Astrocyte of the cerebellum (primary cell): ENCODE measurements at places on chromosomes 2 and 18.

GRCh38 chr2:144894612-144895599 lies 375.0 kb upstream of the ZEB2 start:
- DNase-seq, result no peak

DNA sequence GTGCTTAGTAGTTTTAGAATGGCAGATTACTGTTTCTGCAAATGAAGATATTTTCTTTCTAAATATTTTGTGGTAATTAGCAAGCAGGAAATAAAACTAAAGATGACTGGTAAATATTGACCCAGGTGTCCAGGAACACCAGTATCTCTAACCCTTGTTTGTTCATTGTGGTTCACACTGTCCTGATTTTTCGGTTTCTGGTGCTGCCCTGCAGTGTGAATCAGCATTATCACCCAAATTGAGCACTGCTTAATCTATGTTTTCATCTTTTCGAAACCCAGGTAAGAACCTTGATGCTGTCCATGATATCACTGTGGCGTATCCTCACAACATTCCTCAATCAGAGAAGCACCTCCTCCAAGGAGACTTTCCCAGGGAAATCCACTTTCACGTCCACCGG lies 167.4 kb downstream of the CAPN13 start:
- no peak for DNase-seq

DNA sequence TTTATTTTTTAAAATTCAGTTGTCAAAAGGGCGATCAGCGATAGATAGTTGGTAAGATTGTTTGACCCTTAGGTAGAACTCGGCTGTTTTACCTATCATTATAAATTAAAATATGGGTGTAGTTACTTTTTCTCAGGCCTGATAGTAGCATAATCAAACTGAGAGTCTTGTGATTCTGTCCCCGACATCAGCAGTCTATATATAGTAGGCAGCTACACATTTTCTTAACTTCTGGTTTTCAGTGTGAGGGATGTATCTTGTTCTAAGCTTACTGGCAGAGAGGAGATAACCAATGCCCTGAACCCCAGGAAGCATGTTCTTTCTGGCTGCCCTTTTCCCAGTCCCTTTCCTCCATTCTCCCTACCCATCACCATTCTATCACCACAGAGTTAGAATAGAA lies 56.6 kb downstream of the XRCC5 start:
- DNase-seq, result no peak

GRCh38 chr2:69036926-69037325 lies 23.9 kb downstream of the ANTXR1 start:
- DNase-seq, result peak; percentile 65

DNA sequence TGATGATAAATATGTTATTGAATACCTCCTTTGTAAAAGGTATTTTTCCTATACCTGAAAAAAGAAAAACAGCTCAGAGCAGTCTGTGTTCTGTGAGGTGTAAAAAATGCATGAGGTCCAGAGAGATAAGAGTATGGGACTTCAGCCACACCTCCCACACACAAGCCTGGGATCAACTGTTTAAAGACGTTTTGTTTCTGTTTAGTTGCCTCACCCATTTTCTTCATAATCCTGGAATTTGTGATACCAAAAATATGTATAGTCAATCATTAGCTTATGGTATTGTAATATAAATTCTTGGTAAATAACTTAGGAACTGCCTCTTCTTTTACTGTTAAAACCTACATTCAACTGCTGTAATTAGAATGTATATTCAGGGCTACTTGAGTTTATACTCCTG lies 1322.9 kb upstream of the TMEFF2 start:
- DNase-seq, result no peak

GRCh38 chr2:27152796-27153464 lies 4.1 kb downstream of the TCF23 start:
- DNase-seq, result no peak

GRCh38 chr2:99640635-99641151 lies 150.9 kb upstream of the REV1 start:
- DNase-seq, result no peak

DNA sequence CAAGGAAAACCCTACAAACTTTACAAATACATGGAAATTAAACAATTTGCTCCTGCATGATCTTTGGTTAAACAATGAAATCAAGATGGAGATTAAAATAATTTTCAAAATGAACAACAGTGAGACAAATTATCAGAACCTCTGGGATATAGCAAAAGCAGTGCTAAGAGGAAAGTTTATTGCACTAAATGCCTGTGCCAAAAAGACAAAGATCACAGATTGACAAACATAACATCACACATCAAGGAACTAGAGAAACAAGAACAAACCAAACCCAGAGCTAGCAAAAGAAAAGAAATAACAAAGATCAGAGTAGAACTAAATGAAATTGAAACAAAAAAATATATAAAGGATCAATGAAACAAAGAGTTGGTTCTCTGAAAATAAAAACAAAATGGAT lies 95.2 kb upstream of the FBXO11 start:
- DNase-seq, result no peak

DNA sequence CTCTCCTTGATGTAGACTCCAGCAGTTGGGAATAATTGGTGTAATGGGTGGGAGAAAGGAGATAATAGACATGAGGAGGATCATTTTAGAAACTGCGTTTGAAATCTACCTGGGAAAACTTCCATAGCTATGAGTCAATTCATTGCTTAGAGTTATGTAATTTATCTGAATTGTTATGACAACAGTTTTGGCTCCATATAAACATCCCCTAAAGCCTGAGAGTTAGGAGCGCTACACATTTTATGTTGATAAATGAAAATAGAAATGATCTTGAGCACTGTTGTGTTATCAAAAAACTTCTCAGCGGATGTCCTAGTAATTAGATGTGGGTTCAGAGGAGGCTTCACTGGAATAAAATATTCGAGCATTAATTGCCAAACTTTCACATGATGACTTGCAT lies 573.4 kb downstream of the TSN start:
- DNase-seq, result no peak

DNA sequence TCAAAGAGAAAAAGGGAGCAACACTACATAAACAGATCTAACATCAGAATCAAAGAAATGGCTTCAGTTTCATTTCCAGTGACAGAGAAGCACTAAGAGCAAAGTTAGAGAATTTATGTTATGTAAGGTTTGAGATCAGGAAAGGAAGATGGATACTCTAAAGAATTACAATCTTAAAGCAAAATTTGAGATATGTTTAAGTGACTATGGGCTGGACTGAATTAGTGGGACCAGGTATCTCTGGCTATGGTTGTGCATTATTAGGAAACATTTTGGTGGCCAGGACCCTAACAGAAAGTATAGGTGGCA lies 208.2 kb downstream of the CCDC178 start:
- no peak for DNase-seq

- DNase-seq, result peak; percentile 68
Measured at GRCh38 chr2:201403880-201404279, 46.7 kb upstream of the FLACC1 start.

- DNase-seq, result no peak
Measured at GRCh38 chr2:166170356-166170755, 42.5 kb upstream of the SCN1A start.

DNA sequence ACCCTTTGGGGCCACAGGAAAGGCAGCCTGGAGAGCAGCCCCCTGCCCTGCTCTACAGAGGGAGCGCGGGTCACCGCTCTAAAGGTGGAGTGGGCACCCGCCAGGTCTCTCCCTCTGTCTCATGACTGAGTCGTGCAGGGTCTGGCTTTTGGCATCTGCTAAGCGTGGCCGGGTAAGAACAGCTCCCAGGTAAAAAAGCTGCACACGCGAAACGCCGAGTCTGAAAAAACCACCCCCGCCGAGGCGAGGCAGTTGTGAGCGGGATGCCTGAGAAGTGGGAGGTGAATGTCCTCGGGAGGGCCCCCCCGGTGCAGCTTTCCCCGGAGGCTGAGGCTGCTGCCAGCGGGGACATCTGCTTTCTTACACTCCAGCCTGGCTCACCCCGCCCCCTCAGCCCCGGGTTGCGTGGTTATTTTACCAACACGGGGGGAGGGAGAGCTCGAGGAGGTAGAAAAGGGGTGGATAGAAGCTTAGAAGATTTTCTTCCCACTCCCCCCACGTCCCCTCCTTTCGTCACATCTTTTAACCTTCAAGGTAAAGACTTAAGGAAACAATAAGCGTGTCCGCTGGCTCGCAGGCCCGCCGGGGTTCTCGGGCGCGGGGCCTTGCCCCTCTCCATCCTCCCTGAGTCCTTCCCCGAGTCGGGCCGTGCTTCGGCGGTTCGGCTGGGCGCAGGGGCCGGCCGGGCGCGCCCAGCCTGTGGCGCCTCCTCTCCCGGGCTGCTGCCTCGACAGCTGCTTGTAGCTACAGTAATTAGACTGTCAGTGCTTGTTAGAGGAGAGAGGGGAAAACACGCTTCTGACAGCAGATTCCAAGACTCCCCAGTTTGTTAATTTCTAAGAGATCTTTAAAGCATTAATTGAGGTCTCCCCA lies 70.6 kb upstream of the PSMD14 start:
- DNase-seq, result no peak

DNA sequence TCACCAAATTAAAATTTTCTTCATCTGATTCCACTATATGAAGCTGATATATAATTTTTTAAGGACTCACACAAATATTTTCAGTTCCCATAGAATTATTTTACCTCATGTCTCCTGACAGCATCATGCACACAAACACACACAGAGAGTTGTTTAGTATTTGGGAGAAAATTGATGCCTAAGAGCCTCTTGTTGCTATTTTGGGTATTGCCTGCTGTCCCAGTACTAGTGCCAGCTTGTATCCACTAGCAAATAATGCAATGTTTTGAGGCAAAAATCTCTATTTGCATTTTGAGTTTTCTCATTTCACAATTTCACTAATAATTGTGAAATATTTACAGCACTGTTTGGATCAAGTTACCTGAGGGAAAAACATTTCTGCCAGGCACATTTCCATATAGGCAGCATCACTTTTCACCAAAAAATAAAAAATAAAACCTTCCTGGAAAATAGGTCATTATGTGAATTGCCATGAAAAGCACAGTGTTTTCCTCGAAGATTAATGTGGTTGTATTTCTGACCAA lies 328.2 kb downstream of the KCNJ3 start:
- DNase-seq, result no peak

DNA sequence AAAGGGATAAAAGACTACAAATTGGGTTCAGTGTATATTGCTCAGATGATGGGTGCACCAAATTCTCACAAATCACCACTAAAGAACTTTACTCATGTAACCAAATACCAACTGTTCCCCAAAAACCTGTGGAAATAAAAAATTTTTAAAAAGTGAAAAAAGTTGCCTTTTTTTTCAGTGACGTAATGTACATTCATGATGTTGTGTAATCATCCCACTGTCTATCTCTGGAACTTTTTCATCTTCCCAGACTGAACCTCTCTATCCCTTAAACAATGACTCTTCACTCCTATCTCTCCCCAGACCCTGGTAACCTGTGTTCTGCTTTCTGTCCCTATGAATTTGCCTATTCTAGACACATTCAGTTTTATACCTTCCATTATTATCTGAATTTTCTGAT lies 19.0 kb upstream of the GALR1 start:
- DNase-seq, result no peak

GRCh38 chr2:3036432-3037125 lies 341.0 kb downstream of the EIPR1 start:
- no peak for DNase-seq

- DNase-seq, result no peak
Measured at GRCh38 chr2:224378701-224379097, 23.2 kb downstream of the FAM124B start.

- no peak for DNase-seq
Measured at GRCh38 chr2:29014331-29014730, 33.2 kb downstream of the TOGARAM2 start.

DNA sequence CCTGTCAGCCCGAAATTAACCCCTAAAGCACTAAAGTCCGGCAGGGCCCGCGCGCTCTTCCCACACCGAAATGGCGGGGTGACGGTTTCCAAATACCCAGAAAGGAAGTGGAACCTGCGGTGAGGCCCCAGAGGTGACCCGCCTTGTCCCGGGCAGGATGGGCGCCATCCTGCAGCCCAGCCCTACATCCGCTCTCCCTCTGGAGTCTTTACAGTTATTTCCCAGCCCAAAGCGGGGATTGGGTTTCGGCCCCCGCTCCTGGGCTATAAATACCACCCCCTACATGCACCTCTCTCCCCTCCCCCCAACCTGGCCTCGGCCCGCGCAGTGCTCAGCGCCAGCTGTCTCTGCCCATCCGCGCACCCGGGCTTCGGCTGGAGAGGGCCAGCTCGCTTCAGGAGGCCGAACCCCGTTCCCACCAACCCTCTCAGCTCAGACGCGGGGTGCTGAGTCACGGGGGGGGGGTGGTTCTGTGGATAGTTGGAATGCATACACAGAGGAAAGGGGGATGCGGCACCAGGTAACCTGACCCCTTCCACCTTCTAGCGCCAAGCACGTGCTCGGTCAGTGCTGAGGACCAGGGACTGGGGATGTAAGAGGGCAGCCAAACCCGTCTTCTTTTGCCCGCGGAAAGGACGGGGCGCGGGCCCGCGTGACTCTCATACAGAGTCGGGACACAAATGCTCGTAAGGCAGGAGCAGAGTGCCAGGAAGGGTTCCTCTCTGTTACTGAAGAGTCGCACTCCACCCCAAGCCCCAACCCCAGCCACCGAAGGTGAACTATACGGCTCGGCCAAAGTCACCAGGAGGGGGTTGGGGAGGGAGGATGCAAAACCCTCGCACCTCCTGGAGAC lies at the start of gene TUBA4B:
Gene TUBA4B (plus strand): TSS at position 344 of the 853 bp plus-strand sequence. CDS start 165 bp downstream, at position 509.
- no peak for DNase-seq

GRCh38 chr2:147632198-147632597 lies 212.6 kb upstream of the ACVR2A start:
- no peak for DNase-seq

GRCh38 chr2:197435598-197436420 lies 981 bp upstream of the SF3B1 start:
- DNase-seq, result no peak

- no peak for DNase-seq
Measured at GRCh38 chr2:67389788-67390187, 7.3 kb upstream of the ETAA1 start.

DNA sequence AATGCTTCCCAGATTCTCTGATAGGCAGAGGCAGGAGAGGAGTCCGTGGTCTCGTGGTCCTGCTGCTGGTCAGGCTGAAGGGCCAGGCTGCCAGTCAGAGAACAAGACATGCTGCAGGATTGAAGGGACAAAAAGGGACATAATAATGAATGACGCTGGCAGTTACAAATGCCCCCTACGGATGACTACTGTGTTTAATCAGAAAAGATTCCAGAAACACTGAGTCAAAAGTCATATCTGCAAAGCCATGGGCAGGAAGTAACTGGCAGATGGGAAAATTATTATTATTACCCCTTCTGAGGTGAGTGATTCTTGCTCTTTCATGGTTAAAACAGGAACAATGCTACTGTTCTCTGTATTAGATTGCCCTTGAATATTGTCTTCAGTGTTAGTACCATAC lies 19.0 kb downstream of the LCT start:
- no peak for DNase-seq

GRCh38 chr2:182559623-182560022 lies 132.8 kb upstream of the PDE1A start:
- DNase-seq, result no peak

GRCh38 chr2:20660506-20661420 lies 6.2 kb upstream of the GDF7 start:
- DNase-seq, result no peak

DNA sequence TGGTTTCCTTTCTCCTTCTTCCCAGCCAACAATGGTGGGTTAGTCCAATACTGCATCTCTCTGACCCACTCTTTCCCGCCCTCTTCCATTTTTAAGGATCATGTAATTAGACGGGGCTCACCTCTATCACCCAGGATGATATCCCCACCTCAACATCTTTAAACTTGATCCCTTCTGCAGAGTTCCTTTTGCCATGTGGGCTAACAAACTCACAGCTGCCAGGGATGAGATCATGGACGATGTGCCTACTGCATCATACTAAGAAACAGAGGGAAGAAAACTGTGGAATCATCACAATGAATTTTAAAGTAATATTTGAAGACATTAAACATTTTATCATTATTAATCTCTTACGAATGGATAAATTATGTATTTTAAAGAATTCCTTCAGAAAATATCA lies 183.5 kb downstream of the RDH14 start:
- DNase-seq, result no peak
